WERI-Rb-1 (cell line): ENCODE measurements at places on chromosomes 4 and X.

- DNase-seq, result no peak
Measured at GRCh38 chr4:183873409-183874185, 31.5 kb upstream of the STOX2 start.

- peak; percentile 12 for DNase-seq
Measured at GRCh38 chrX:40006106-40007017, 91.4 kb downstream of the BCOR start.

GRCh38 chrX:131782646-131783045 is 238.8 kb downstream of the OR13H1 start:
- DNase-seq, result no peak

GRCh38 chr4:188399834-188400233 is 260.6 kb downstream of the TRIML1 start:
- no peak for DNase-seq

- DNase-seq, result no peak
Measured at GRCh38 chrX:73182502-73183114, 32.0 kb downstream of the NAP1L2 start.

- no peak for DNase-seq
Measured at GRCh38 chrX:150236327-150236726, 126.8 kb upstream of the MAMLD1 start.

DNA sequence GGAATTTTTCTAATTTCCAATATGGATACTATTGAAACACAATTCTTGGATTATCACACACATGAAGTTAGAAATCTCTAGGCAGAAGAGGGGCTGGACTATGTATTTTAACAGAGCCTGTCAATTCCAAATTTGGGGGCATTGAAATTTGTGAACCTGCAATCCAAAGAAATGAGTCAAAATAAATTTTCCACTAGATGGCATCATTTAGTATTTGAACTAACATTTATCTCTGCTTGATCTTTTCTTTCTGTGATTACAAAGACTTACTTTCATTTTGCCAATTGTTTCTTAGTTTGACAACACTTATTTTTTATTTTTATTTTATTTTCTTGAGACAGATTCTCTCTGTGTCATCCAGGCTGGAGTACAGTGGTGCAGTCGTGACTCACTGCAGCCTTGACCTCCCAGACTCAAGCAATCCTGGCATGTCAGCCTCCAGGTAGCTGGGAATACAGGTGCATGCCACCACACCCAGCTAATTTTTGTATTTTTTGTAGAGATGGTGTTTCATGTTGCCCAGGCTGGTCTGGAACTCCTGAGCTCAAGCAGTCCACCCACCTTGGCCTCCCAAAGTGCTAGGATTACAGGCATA is 2.7 kb upstream of the PYURF start:
- no peak for DNase-seq

DNA sequence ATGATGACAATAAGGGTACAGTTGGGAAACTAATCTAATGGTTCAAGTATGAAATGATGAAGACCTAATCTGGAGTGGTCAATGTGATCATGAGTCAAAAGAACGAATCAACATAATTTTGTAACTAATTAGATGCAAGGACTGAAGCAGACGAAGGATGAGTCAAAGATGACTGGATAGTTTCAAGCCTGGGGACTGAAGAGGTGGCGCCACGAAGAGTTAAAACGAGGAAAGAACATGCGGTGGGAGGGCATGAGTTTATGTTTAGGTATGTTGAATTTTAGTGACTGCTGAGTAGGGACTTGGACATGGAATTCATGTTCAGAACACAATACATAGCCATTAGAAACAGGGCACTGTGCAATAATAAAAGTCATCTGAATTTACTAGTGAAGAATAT is 221.5 kb upstream of the FAM241A start:
- DNase-seq, result no peak

DNA sequence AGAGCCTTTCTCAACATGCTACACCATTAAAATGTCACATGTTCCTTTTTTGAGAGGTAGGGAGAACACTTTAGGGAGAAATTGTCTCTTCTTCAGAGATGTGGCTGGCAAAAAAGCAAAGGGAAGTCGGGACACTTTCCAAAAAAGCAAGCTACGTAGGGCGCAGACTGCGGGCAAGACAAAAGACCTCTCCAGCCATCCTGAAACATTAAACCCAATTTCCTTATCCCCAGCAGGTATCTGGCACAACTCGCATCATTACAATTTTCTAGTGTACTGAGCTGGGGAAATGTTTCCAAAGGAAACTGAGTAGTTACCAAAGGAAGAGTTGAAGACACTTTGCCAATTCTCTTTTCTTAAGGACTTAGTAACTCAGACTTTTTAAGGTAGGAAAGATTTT is 116.0 kb downstream of the PACRGL start:
- DNase-seq, result no peak

DNA sequence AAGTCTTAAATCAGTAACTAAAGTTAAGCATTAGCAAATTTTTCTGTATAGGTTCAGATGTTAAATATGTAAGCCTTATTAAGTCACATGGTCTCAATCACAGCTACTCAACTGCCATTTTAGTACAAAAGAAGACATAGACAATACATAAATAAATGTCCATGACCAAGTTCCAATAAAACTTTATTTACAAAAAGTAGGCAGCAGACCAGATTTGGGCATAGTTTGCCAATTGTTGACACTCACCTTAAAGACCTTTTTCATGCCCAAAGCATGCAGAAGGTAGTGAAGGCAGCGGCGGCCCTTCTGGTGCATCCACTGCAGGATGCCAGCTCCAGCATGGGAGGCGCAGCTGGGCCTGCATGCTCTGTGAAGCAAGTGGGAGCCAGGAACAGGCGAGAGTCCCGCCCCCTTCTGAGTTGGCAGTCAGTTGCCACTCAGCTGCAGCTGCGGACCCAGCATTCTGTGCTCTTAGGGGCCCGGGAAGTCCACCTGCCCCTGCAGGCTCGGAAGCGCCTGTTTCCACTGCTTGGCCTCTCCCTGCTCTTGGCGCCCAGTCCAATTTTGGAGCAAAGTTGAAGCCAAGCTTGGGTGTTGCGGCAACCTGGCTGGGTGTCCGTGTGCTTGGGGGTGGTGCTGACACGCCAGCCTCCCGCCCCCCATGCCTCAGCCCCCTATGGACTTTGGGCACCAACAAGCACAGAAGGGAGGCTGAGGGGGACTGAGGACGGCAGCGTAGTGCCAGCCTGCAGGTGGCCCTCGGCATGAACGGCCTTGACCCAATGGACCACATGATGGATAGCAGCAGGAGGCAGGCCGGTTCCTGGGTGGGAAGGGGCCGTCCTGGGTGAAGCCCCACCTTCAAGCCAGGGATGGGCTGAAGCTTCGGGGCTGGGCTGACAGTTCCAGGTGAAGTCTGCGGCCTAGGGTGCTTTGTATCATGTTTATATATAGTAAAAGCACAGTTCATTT is 42.4 kb upstream of the PABPC4L start:
- no peak for DNase-seq

GRCh38 chr4:114386637-114387233 is 211.9 kb upstream of the UGT8 start:
- no peak for DNase-seq

GRCh38 chr4:36183232-36183631 is 61.1 kb downstream of the ARAP2 start:
- DNase-seq, result no peak

- DNase-seq, result no peak
Measured at GRCh38 chr4:89928838-89929237, 34.2 kb downstream of the MMRN1 start.

DNA sequence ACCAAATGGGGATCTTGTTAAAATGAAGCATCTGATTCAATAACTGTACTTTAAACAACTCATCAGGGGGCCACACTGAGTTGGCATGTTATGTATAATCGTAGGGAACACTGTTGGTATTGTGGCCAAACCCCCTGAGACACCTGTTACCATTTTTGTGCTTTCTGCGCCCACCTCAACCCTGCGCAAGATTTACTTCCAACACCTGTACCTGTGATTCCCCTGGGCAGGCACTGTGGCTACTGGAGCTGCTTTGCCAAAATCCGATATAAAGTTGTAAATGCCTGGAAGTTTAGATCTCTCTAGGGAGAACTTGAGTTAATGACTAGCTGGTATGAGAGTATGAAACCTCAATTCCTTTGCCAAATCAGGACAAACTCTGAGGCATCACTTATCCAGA is 259.8 kb upstream of the ATOH1 start:
- DNase-seq, result no peak

DNA sequence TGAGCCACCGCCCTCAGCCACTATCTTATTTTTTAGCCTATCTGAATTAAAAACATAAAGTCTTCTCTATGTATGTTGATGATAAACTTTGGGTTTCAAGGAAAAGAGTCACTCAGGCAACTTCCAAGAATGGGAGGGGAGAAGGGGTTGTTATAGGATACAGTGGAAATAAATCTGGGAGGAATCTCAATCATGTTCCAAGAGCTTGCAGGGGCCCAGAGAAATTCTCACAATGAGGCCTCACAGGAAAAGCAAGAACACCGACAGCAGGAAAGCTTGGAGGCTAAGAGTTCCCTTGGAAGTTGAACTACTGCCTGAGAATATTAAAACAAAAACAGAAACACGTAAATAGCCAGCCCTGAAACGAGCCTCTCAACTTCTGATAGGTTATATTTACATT is 384.6 kb upstream of the IGFBP7 start:
- DNase-seq, result no peak

DNA sequence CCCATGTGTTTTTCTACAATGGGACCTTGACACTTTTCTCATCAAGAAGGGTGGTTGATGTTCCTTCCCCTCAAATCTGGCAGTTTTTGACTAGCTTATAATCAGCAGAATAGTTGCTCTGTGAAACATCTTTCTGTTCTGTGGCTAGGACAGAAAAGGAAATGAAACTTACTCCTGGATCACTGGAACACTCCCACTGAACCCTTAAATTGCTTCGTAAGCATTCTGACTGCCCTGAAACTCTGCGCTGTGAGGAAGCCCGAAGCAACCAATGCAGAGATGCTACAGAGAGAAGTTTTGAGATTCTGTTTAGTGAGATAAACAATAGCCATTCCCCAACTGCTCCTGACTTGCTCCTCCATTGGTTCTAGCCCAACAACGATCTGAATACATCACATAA is 602.2 kb downstream of the CENPC start:
- no peak for DNase-seq

GRCh38 chr4:109444182-109444844 is 10.7 kb downstream of the SEC24B start:
- no peak for DNase-seq
